Sigmoid colon (tissue), 7 donors: ENCODE measurements at places on chromosomes 2 and 18. TPM values are rescaled to one million over a fixed set of nuclear protein-coding genes. Genes with fewer than 3 reads are reported as not detected.
A peak's percentile ranks its signal among the peaks of the same experiment; 100 is the strongest.

Gene EFR3B
- 1.9 TPM for total RNA-seq

Gene MFSD2B
- total RNA-seq = not detected

Gene IKZF2
- total RNA-seq = 11.4 TPM

DNA sequence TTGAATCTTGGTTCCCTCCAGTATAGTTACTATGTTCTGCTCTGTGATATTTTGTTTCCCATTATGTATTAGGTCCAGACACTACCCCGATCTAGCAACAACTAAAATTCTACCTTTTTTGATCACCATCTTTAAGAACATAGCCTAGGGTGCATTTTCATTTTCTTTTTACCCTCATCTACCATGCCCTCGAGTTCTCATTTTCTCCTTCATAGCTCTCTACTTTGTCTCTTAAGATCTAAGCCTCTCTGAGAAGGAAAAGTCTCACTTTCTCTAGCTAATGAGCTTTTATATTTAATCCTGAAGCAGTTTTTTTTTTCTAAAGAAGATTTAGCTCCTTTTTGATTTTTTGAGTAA, 1089.4 kb upstream of the SLC39A10 start:
- DNase-seq = no peak

DNA sequence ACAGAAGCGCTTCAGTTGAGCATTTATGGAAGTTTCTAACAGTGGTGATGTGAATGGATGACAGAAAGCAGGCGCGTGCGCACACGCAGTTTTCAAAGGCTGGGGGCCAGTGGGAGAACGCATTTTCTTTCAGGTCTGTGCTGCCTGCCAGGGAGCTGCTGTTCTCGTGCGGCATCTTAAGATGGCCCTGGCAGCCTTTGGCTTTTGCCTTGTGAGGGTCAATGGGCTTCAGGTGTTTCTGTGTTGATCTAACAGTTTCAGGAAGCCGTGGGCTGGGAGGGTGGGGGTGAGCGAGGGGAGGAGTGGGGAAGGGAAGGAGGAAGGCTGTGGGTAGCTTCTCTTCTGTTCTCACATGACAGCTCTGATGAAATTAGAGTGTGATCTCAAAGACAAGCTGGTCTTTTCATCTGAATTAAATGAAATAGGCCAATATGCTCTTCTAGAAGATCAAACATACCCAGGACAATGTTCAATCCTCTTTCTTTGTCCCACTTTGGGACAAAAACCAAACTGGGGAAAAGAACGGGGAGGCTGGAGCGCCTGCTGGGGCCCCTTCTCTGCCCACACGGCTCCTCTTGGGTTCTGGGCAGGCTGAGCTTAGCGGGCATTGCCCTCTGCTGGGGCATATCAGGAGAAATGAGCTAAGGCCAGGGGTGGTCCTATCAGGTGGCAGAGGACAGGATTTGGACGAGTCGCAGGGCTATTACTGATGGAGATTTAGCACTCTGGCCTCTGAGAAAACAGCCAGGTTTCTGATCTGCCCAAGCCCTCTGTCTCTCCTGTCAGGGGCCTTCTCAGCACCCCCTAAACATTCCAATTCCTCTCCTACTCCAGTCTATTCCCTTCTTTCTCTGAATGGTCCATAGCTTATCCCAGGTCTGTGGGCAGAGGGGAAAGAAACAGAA, 126.2 kb upstream of the LGALSL start:
- peak; percentile 73 for DNase-seq

- DNase-seq = no peak
Observed at GRCh38 chr2:49003201-49003600, 151.1 kb downstream of the FSHR start.

DNA sequence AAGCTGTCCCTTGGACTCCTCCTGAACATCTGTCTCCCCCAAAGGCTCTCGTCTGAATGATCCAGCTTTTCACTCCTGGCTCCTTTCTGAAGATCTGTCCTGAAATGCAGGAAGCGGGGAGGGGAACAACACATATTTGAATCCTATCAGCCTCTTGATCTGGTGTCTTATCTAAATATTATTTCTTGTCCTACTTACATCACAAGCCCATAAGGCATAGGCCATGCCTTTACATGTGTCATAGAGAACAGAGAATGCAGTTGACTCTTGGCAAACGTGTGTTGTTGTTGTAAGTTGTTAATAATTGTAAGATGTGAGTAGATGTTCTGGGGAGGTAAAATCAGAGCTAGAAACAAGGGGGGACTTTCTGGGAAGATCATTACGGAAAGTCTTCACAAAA, 57.4 kb downstream of the GATA6 start:
- DNase-seq = no peak

DNA sequence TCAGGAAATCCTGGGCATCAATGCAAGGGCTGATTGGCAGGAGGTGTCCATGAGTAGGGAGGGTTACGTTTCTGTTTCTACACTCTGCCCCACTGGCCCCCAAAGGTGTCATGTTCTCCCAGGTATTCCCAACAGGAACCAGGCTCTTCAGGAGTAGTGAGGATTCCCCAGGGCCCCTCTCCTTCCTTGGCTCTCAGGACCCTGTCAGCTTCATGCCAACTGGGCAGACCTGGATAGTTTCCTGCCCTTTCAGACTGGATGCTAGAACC, 480.6 kb upstream of the HS6ST1 start:
- no peak for DNase-seq

DNA sequence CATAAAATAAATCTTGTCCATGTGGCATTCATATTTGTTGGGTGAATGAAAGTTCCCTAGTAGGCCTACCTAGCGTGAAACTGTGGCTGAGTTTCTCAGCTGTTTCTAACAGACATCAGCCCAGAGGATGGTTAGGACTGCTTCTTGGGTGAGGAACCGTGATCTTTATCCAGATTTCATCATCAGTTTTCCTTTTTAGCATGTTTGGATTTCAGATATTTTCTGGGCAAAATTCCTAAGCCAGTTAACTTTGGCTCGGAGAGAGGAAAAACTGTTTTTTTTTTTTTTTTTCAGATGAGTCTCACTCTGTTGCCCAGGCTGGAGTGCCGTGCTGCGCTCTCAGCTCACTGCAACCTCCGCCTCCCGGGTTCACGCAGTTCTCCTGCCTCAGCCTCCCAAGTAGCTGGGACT, 53.5 kb downstream of the DGKD start:
- no peak for DNase-seq

DNA sequence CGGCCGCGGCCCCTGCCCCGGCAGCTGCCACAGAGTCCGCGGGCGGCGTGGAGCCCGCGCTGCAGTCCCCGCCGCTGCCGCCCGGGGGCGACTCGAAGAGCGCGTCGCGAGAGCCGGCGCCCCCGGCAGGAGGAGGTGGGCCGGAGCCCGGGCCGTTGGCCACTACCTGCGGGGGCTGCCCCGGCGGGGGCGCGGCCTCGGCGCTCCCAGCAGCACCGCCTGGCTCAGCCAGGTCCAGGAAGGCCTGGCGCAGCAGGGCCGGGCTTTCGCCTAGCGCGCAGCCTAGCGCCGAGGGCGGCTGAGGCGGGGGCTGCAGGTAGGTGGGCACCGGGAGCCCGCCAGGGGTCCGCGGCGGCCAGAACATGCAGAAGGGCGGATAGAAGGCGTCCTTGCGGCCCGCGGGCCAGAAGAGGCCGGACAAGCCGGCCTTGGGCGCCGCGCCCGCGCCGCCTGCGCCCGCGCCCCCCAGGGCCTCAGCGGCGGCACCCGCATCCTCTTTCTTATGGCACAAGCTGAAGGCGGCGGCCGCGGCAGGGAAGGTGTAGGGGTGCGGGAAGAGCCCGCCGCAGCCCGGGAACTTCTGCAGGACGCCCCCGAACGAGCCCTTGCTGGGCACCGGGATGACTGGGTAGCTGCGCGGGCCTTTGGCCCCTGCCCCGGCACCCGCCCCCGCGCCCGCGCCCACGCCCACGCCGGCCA, 3.9 kb downstream of the SKOR2 start:
- no peak for DNase-seq

DNA sequence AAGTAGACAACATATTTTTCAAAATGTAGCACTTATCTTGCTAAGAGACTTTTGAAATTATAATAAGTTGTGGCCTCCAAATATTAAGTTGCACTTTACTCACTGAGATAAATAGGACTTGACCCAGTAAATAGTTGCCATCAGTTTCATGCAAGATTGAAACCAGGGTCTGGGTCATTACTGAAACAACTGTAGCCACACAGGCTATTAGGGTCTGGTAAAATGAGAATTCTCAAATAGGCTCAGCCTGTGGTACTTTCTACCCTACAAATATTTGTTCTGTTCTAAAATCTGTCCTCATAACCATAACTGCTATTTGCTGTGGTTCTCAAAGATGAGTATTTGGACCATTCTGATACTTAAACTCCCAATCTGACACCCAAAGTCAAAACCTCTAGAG, 115.4 kb upstream of the STK17B start:
- no peak for DNase-seq

DNA sequence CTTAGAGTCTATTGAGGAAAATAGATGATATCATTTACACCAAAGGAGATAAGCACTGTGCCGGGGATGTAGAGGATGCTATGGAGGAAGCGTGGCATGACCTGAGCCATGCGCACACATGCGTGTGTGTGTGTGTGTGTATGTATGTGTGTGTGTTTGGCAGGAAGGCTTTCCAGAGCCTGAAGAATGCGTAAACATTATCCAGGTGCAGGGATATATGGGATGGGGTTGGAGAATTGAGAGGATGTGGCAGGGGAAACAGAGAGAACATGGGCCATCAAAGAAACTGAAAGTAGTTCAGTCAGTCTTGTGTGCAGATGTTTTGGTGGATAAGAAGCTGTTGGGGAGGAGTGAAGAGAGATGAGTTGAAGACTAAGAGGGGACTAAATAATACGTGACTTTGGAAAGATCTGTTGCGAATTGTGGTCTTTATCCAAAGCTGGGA, 9.3 kb upstream of the STAT1 start:
- DNase-seq = no peak
